ENCODE measurements at places on chromosomes 6 and 20.
A peak's percentile ranks its signal among the peaks of the same experiment; 100 is the strongest.

DNA sequence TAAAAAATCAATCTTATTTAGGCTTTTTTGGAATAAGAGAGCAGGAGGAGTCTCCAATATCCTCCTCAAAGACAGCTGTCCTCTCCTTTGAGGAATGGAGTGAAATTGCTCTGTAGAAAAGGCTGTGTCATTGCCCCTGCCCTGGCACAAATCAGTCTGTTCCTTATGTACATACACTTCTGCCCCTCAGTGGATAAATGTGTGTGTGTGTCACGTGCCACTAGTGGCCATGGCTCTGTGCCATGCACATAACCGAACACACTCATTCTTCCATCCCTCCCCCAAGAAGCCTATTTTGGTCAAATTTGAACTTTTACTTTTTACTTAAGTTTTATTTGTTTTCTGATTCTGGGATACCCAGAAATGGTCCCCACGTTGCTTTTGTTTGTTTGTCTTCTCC, 49.2 kb downstream of the ANKS1A start:
- DNase-seq, result no peak

DNA sequence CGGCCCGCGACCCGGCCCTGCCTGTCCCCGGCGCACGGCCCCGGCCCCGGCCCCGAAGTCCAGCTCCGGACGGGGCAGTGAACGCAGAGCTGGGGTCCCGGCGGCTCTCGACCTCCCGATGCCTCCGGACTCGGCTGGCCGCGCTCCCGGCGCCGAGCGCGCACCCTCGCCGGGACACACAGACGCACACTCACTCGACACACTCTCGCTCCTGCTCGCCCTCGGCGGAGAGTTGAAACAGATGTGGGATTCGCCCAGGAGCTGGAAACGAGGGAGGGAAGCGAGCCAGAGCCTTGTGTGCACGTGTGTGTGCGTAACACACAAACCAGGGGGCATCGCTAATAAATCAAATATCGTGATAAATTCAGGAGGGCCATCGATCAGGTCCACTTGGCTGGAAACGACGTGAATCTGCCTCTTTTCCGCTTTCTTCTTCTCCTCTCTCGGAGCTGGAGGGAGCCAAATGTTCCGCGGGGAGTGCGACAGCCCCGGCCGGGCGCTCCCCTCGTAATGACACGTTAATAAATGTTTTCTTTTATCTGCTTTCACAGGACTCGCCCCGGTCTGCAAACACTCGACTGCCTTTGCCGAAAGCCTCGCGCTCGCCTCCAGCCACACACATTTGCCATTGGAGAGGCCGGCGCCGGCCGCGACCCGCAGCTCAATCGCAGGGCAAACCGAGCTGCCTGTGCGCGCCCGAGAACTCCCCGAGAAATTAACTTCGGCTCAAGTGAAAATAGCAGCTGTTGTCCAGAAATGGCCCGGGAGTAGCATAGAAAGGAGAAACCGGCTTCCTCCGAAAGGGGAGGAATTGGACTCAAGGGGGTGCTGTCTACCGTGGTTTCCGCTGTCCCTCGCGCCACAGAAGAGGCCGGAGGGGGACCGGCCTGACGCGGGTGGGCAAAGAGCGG, 828 bp upstream of the SULF2 start:
- peak; percentile 72 for DNase-seq

GRCh38 chr6:20718705-20719653, 184.7 kb downstream of the CDKAL1 start:
- DNase-seq, result no peak

GRCh38 chr6:132333639-132334520, 67.4 kb downstream of the MOXD1 start:
- DNase-seq, result no peak

DNA sequence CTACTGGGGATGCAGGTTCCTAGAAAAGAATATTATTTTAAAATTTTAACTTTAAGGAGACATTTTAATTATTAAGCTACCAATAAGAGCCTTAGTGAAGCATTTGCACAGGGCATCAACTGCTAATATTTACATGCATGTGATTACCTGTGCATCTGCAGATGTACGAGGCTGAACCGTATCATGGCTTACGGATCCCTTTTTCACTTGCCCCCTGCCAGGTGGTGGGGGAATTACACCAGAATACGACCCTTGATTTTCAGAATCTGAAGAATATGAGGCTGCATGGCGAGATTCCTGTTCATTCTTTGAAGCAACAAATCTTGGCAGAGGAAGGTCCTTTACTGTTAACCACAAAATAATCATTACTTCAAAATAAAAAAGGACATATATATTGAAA, 42.7 kb downstream of the REPS1 start:
- DNase-seq, result no peak

GRCh38 chr6:51684603-51685002, 402.8 kb downstream of the PKHD1 start:
- no peak for DNase-seq

GRCh38 chr6:93139408-93140081, 279.8 kb downstream of the EPHA7 start:
- no peak for DNase-seq
